IMR-90 (cell line): ENCODE measurements at places on chromosomes 7 and 10. TPM values are rescaled to one million over a fixed set of nuclear protein-coding genes. Genes with fewer than 3 reads are reported as not detected.

GRCh38 chr10:35219292-35219691 is 92.6 kb downstream of the CREM start:
- no peak overlapping the region for H3K27ac ChIP-seq
- DNase-seq: no peak
- H3K27me3 ChIP-seq: no peaks in the 10 kb centered on the region

NEBL gene
- under 0.01 TPM in 1 of 2 replicates, not detected in the other for total RNA-seq

DNA sequence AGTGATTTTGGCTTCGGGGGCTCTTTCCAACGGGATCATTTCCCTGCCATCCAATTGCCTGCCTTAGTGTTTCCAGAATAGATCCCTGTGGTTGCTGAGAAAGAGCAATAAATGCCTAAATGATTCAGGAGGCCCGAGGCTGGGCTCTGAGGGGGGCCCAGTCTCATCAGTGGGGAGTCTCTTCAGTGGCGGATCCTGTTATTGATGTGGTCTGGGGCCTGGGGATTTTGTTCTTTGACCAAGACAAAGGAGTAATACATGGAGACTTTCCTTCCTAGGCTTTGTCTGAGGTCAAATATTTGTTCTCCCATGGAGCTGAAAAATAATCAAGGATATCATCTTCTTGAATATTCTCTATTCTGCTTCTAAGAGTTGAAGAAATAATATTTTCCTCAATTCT is 40.8 kb downstream of the TAS2R41 start:
- peaks cover 2% of the 10 kb centered on the region; the same call in 1 of the 2 replicates for H3K4me1 ChIP-seq
- peaks cover 3% of the 10 kb centered on the region for H3K27me3 ChIP-seq
- no peak overlapping the region for H3K27ac ChIP-seq
- DNase-seq: no peak
- no peak overlapping the region for H3K4me3 ChIP-seq
- no peaks in the 10 kb centered on the region for H3K36me3 ChIP-seq

DNA sequence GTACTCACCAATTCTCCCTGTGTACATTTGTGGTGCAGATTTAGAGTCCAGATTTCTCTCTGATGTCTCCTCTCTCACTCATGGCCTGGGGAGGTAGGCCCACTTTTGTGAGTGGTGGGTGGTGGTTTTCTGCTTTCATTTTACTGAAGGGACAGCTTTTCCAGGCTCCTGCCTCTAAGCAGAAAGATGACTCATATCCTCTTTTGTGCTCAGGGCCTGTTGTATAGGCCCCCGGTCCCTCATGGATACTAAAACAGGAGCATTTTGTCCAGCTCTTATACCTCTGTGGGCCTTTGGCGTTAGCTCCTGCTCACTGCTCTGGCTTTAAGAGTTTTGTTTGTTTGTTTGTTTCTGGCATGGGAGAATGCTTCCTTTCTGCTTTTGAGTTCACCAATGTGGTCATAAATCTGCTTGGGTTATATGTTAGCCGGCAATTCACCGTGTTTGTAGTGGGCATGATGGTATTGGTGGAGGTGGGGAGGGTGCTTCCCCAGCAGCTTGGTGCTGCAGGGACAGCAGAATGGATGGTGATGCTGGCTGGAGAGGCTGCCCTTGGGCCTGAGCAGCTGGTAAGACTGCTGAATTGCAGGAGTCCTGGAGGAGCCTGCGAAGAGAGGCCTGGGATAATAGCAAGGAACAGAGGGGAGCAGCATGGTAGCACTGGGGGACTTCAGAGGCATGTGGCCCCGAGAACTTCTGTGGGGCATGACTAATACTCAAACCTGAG is 468.7 kb downstream of the RPS24 start:
- H3K27ac ChIP-seq: peak overlapping the region; percentile 25; the same call in 1 of the 2 replicates
- H3K27me3 ChIP-seq: no peaks in the 10 kb centered on the region
- peak; percentile 67 for DNase-seq
- no peak overlapping the region for H3K4me3 ChIP-seq

DNA sequence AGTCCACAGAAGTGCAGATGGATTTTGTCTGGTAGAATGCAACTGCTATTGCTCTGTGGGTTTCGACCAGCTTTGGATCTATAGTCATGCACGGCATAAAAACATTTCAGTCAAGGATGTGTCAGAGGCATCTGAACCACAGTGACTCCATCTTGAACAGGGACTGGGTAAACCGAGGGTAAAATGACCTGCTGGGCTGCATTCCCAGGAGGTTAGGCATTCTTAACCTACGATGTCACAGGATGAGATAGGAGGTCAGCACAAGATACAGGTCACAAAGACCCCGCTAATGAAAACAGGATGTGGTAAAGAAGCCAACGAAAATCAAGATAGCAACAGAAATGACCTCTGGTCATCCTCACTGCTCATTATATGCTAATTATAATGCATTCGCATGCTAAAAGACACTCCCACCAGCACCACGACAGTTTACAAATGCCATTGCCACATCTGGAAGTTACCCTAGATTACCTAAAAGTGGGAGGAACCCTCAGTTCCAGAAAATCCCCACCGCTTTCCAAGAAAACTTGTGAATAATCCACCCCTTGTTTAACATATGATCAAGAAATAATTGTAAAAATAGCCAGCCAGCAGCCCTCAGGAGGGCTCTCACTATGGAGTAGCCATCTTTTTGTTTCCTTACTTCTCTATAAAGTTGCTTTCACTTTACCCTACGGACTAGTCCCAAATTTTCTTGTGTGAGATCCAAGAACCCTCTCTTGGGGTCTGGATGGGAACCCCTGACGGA is 50.7 kb upstream of the CPXM2 start:
- no peak overlapping the region for H3K27ac ChIP-seq
- H3K4me1 ChIP-seq: no peaks in the 10 kb centered on the region
- no peaks in the 10 kb centered on the region for H3K36me3 ChIP-seq
- H3K4me3 ChIP-seq: no peak overlapping the region

DNA sequence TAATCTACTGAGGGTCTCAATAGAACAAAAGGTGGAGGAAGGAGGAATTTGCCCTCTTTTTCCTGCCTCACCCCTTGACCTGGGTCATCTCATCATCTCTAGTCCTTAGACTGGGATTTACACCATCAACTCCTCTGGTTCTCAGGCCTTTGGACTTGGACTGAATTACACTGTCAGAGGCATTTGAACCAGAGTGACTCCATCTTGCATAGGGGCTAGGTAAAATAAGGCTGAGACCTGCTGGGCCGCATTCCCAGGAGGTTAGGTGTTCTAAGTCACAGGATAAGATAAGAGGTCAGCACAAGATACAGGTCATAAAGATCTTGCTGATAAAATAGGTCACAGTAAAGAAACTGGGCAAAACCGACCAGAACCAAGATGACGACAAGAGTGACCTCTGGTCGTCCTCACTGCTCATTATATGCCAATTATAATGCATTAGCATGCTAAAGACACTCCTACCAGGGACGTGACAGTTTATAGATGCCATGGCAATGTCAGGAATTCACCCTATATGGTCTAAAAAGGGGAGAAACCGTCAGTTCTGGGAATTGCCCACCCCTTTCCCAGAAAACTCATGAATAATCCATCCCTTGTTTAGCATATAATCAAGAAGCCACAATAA is 84.0 kb downstream of the C1GALT1 start:
- H3K27ac ChIP-seq: no peak overlapping the region
- H3K4me3 ChIP-seq: no peak overlapping the region
- H3K27me3 ChIP-seq: no peaks in the 10 kb centered on the region
- no peaks in the 10 kb centered on the region for H3K4me1 ChIP-seq
- no peak for DNase-seq

NACAD gene
- total RNA-seq: 0.54 and 0.56 TPM in 2 replicates
